ENCODE measurements at places on chromosomes 11 and 22.

- no peak for DNase-seq
Observed at GRCh38 chr11:11660363-11660740, 38.5 kb upstream of the GALNT18 start.

DNA sequence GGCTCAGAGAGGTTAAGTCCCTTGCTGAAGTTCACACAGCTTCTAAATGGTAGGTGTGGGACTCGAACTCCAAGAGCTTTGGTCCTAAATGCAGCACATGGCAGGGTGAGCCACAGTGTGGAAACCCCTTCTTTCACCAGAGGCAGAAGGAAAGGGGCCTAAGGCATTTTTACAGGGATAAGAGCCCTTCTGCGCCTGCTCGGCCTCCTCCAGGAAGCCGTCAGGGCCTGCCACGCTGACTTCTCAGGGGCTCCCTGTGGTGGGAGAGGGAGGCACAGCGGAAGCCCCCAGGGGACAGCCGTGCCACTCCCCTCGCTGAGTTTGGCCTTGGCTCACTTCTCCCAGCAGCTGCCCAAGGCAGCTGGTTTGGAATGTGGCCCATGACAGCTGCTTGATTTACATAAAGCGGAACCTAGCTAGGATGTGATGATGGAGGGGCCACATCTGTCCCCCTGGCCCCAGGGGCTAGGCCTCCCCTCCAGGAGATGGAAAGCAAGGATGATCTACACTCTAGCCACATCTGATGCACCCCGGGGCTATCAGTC, 35.4 kb downstream of the CD82 start:
- no peak for DNase-seq

- no peak for DNase-seq
Observed at GRCh38 chr11:9662273-9662672, 1.6 kb upstream of the SWAP70 start.

DNA sequence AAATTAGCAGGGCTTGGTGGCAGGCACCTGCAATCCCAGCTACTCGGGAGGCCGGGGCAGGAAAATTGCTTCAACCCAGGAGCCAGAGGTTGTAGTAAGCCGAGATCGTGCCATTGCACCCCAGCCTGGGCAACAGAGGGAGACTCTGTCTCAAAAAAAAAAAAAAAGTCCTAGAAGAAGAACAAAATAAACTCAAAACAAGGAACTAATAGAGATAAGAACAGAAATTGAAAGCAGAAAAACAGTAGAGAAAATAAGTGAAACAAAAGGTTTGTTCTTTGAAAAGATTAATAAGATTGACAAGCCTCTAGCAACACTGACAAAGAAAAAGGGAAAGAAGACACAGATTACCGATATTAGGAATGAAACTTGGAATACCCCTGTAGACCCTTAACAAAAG, 45.1 kb upstream of the CBX7 start:
- DNase-seq, result no peak

DNA sequence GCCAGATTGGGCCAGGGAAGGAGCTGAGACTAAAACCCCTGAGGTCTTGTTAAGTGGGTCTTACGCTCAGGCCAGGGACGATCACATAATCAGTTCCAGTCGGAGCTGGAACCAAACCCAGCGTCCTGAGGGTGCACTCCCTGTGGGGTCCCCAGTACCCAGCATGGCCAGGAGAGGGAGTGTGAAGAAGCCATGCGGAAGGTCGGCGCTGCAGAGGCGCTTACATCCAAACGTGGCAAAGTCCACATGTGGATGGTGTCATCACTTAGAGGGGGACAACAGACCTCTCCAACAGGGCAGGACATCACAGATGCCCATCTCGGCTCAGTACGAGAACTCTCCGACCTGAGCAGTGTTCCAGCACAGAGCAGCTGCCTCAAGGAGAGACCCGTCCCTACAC, 8.3 kb downstream of the ATP5MGL start:
- no peak for DNase-seq

DNA sequence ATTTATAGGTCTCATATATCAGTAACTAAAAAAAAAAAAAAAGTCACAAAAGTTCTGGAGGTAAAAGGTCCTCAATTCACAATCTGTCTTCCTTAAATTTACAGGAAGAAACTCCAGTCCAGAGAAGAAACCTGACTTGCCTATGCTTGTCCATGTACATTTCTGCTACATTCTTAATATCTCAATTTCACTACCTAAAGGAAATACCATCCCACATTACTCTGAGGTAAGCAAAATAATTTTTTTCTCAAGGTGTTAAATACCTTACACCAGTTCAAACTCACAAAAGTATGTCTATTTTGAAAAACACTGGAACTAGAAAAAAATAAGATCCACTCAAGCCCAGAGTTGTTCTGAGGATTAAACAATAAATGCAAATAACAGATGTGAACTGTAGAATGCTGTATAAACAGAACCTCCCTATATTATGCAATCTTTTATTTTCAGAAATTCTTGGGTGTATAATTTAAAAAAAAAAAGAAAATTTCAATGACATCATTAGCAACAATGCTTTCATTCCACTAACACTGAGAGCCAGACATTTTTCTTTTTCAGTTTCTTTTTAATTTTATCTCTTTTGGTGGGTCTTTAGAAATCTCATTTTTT, 49.9 kb upstream of the GDPD4 start:
- no peak for DNase-seq

- no peak for DNase-seq
Observed at GRCh38 chr11:9827708-9828107, 163.8 kb downstream of the SWAP70 start.

DNA sequence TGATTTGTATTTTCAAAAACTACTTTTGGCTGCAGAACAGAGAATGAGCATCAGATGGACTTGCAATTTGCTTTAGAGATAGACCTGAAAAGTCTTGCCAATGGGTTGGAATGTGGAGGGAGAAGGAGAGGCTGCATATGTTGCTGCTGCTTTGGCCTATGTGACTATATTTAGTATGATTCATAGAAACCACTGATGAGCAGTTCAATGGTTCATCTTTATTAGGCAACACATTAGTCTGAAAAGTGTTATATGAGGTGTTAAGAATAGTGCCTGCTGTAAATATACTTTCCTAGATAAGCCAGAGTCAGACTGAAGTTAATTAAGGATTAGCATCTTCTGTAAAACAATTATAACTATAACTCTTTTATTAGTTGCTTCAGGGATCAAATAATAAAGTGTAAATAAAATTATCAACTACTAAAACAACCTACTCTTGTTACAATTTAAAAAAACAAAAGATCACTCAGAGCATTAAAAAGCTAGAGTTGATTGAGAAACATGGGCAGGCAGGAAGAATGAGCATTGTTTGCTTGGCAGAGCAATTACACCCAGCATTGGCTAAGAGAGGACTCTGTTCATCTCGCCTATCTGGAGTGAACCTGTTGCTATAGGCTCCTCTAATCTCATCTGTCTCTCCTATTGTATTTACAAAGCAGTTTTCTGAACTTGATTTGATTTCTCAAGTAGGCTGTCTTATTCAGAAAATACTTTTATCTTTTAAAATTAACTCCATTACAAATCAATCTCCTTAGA, 36.3 kb downstream of the HORMAD2 start:
- no peak for DNase-seq

DNA sequence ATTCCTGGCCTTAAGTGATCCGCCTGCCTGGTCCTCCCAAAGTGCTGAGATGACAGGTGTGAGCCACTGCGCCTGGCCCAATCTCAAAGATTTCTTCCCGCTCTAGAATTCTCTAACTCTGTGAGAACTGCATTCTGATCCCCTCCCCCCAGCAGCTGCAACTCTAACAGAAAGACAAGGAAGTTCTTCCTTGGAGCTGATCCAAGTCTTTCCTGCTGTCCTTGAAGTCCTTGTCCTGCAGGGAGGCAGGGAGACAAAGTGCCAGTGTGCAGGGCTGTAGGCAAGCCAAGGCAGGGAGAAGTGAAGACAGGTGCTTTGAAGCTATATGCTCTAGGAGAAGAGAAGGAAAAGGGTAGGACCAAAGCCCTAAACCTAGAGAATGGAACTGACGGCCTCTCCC, 9.5 kb upstream of the GGA1 start:
- DNase-seq, result no peak

DNA sequence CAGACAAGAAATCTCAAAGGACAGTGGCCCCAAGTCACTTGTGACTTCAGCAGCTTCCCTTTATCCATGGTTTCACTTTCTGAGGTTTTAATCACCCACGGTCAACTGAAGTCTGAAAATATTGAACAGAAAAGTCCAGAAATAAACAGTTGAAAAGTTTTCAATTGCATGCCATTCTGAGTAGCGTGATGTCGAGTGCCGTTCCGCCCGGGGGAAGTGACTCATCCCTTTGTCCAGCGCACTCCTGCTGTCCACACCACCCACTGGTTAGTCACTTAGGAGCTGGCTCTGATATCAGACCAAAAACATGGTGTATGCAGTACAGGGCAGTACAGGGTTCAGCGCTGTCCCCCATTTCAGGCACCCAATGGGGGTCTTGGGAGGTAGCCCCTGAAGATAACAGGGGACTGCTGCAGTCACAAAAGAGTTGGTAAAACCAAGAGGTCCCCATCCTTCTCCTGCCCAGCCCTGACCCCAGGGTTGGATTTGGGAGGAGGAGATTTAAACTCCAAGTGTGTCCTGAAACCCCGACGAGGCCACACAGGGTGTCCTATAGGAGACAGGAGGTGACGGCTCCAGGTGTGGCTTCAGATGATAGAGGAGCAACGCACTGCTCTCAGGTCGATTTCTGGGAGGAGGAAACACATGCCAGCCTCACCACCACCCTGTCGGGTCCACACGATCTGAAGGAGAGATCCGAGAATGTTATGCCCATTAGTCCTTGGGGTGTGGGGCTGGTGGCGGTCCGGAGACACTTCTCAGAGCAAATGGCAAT, 390.1 kb downstream of the CTTN start:
- DNase-seq, result no peak

DNA sequence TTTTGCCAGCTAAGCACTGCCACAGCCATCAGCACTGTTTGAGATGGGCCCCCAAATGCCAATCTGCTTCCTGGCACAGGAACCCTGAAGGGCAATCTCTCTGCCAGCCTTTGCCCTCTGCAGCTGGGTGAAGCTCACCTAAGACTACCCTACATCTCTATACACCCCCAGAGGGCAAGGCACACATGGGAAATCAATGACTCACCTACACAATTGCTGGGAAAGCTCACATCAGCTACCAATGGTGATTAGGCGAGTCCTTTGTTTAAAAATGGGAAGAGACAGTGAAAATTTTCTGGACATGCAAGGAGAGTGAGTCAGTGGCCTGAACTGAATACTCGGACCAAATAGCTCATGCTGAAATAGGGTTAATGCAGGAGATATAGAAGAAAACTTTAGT, 12.6 kb upstream of the PRDM11 start:
- DNase-seq, result no peak

DNA sequence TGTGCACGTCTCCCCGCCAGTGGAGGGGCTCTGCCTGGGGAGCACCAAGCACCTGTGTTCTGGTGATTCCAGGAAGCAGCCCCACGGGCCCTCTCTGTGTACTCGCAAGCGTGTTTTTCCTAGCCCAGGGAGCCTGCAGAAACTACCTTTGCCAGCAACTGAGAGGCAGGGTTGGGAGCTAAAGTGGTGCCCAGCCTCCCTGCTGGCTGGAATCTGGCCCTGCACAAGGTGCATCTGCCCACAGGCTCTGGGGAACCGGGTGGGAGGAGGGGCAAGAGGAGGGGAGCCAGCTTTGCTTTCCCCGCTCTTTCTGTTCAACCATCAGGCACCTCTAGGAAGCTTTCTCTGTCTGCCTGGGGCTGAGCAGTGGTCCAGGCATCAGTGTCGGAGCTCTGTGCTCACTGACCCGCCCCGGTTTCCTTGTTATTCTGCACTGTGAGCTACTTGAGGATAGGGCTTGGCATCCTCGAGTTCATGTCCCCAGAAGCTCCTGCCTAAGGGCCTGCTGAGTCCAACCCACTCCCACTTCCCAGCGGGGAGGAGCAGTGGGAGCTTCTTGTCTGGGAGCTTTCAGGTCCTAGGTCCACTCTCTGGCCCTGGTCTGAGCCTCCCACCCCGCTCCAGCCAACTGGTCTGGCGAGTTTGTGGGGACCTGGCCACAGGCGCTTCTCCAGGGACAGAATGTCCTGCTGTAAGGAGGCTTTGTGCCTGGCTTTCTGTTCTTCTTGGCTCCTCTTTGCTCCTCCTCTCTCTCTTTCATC, 14.9 kb downstream of the DAGLA start:
- DNase-seq, result no peak

DNA sequence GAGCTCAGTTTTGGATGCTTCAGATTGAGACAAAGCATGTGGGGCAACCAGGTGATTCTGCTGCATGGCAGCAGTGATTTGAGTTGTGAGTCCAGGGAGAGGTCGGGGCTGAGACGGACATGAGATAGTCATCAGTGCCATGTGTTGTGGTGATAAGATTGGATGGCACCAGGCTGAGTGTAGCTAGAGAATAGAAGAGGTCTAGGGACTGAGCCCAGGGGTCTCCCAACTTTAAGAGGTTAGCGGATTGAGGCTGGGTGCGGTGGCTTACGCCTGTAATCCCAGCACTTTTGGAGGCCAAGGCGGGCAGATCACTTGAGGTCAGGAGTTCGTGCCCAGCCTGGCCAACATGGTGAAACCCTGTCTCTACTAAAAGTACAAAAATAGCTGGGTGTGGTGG, 6.3 kb upstream of the CTSD start:
- no peak for DNase-seq

DNA sequence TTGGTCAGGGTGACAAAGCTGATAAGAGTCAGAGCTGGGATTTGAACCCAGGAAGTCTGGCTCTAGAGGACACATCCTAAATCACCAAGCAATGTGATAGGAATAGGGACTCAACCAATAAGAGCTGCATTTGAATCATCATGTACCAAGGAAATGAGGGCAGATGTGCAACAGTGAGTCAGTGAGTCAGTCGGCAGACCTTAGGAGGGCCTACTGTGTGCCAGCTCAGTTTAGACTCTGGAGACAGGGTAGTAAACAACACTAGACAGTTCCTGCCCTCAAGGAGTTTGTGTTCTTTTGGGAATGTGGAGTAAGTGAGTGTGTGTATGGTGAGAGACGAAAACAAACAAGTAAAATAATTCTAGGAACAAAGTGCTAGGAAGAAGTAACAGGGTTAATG, 11.2 kb downstream of the IL10RA start:
- DNase-seq, result no peak

DNA sequence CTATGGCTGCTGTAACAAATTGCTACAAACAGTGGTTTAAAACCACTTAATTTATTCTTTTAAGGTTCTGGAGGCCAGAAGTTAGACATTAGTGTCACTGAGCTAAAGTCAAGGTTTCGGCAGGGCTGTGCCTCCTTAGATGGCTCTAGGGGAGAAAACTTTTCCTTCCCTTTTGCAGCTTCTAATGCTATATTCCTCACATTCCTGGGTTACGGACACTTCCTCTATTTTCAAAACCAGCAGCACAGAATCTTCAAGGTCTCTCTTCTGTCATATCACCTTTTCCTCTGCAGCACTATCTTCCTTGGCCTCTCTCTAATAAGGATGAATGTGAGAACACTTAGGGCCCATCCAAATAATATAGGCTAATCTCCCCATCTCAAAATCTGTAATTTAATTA, 87.0 kb downstream of the C11orf87 start:
- DNase-seq, result no peak

DNA sequence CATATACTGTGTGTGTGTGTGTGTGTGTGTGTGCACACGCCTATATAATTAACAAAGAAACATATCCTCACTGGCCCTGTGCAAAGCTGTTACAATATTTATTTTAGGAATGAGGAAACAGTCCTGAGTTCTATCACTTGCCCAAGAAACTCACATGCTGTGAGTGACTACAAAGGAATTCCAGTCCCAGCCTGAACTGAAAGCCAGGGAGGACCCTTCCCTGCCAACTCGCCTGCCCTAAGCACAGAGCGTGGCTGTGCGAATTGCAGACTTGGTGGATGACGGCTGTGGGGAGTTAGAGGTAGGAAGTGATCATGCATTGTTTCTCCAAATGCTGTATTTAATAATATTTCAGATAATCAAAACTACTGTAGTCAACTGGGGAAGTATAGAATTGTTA, 26.4 kb upstream of the CD5 start:
- DNase-seq, result no peak
